ENCODE measurements at places on chromosomes 6 and 20. TPM values are rescaled to one million over a fixed set of nuclear protein-coding genes. Genes with fewer than 3 reads are reported as not detected.

GRCh38 chr20:16491294-16491905, 81.8 kb downstream of the KIF16B start:
- no peak for DNase-seq
- H3K27ac ChIP-seq, result no peak overlapping the region
- no peaks in the 10 kb centered on the region for H3K27me3 ChIP-seq
- H3K4me1 ChIP-seq, result no peaks in the 10 kb centered on the region
- H3K36me3 ChIP-seq, result no peaks in the 10 kb centered on the region

DNA sequence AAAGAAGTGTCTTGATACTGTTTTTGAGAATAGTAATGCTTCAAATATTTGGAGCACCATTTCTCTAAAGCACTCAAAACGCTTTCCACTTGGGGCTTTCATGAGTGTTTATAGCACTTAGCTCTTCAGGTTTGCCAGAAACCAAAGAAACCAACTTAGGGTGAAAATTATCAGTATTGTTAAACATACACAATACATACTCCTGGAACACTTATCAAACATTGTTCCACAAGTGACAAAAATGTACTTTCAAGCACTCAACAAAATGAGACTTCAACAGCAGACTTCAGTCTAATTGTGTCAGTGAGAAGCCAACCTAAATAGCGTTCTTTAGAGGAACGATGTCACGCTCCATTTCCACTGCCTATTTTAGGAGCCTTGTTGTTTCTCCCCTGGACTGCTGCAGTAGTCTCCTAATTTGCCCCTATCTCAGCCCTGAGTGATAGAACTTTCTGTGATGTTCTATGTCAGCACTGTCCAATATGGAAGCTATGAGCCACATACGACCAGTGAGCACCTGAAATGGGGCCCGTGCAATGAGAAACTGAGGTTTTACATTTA, 461.3 kb downstream of the KIF16B start:
- no peak overlapping the region for H3K4me3 ChIP-seq
- H3K27ac ChIP-seq, result no peak overlapping the region
- DNase-seq, result no peak
- no peaks in the 10 kb centered on the region for H3K27me3 ChIP-seq
- H3K36me3 ChIP-seq, result no peaks in the 10 kb centered on the region
- H3K4me1 ChIP-seq, result no peaks in the 10 kb centered on the region

DNA sequence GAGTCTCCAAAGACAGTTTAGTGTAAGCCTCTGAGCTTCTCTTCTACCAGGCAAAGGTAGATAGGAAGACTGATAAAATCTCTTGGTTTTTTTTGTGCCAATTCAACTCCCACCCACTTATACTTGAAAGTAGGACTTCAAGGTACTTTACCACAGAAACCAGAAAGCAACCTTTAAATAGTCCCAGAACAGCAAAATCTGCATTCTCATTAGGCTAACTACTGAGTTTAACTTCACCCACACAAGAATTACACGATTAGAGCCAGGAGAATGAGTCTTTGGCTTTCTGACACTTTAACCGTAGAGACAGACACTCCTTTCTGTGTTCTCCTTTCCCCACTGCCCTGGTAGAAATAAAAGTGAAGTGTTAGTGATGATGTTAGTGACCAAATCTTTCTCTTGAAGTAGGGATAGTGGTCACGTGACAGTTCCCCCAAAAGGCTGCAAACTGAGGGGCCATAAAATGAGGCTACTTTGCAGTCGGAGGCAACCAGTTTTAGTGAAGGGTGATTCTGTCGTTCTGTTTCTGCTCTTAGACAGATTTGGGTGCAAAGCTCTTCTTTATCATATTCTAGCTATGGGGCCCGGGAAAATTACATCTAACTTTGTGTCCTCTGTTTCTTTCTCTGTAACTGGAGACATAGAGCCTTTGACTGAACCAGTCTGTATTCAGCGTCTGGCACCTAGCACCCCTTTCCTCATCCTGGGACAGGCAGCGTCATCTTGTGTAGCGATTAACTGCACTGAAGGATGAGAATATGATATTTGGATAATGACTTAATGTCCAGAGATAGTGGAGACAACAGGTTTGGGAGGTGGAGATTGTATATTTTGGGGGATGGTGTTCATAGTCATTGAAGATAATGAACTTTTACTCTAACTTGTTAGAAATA, 206.4 kb upstream of the CITED2 start:
- H3K27me3 ChIP-seq, result no peaks in the 10 kb centered on the region
- H3K4me1 ChIP-seq, result peaks cover 18% of the 10 kb centered on the region
- H3K36me3 ChIP-seq, result peaks cover 2% of the 10 kb centered on the region

GRCh38 chr6:33295621-33296369, 2.9 kb downstream of the RGL2 start:
- no peaks in the 10 kb centered on the region for H3K27me3 ChIP-seq
- peaks cover 25% of the 10 kb centered on the region for H3K36me3 ChIP-seq
- H3K4me1 ChIP-seq, result peaks cover 30% of the 10 kb centered on the region
- H3K4me3 ChIP-seq, result no peak overlapping the region
- peak overlapping the region; percentile 24 for H3K27ac ChIP-seq

- H3K36me3 ChIP-seq, result peaks cover 8% of the 10 kb centered on the region
- H3K27me3 ChIP-seq, result peaks cover 41% of the 10 kb centered on the region
- no peak for DNase-seq
- H3K4me1 ChIP-seq, result peaks cover 8% of the 10 kb centered on the region
- H3K4me3 ChIP-seq, result no peak overlapping the region
Measured at GRCh38 chr6:157811476-157812173, 11.4 kb upstream of the SNX9 start.

- no peaks in the 10 kb centered on the region for H3K36me3 ChIP-seq
- no peak overlapping the region for H3K4me3 ChIP-seq
- no peak overlapping the region for H3K27ac ChIP-seq
Measured at GRCh38 chr6:106476331-106477105, 116.0 kb downstream of the CRYBG1 start.

DNA sequence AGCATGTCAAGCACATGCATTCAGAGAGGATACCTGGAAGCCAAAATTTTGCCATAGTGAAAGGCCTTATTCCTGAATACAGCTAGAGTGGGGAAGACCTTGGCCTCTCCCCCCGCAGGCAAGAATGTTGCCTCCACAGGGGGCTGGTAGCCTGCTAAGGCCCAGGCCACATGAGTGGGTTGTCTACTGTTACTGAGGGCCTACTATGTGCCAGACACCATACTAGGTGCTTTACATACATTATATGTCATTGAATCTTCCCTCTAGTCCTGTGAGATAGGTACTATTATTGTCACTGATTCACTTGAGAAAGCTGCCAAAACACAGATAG, 642 bp upstream of the PI16 start:
- H3K27ac ChIP-seq, result peak overlapping the region; percentile 45
- no peak overlapping the region for H3K4me3 ChIP-seq
- peaks cover 50% of the 10 kb centered on the region for H3K4me1 ChIP-seq
- no peaks in the 10 kb centered on the region for H3K36me3 ChIP-seq

- peaks cover 3% of the 10 kb centered on the region for H3K27me3 ChIP-seq
- H3K27ac ChIP-seq, result no peak overlapping the region
- no peak for DNase-seq
- H3K4me1 ChIP-seq, result peaks cover 21% of the 10 kb centered on the region
Measured at GRCh38 chr20:2382833-2383232, 2.1 kb downstream of the TGM6 start.

GRCh38 chr6:112409311-112409710, 62.2 kb downstream of the RFPL4B start:
- no peaks in the 10 kb centered on the region for H3K36me3 ChIP-seq
- no peak for DNase-seq
- H3K27ac ChIP-seq, result no peak overlapping the region
- H3K27me3 ChIP-seq, result peaks cover 4% of the 10 kb centered on the region
- no peaks in the 10 kb centered on the region for H3K4me1 ChIP-seq
- no peak overlapping the region for H3K4me3 ChIP-seq

DNA sequence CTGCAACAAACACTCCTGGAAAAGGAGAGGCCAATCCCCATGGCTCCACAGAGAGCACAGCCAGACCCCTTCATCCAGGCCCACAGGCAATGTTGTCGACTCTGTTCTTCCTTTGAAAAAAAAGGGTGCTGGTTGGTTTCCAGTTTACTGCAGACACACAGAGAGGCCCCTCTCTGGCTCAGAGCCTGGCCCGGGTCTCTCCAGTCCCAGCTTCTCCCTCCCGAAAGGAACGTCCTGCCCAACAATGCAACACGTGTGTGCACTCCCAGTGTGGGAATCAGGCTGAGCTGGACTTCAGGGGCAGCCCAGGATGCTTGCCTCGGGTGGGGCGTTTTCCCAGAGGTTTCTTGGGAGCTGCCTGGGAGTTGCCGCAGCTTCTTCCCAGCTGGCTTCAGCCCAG, 4.5 kb upstream of the NKAIN4 start:
- no peak for DNase-seq
- H3K36me3 ChIP-seq, result no peaks in the 10 kb centered on the region
- no peak overlapping the region for H3K27ac ChIP-seq
- peaks cover 5% of the 10 kb centered on the region for H3K4me1 ChIP-seq
- H3K4me3 ChIP-seq, result no peak overlapping the region
- peaks cover 27% of the 10 kb centered on the region for H3K27me3 ChIP-seq

DNA sequence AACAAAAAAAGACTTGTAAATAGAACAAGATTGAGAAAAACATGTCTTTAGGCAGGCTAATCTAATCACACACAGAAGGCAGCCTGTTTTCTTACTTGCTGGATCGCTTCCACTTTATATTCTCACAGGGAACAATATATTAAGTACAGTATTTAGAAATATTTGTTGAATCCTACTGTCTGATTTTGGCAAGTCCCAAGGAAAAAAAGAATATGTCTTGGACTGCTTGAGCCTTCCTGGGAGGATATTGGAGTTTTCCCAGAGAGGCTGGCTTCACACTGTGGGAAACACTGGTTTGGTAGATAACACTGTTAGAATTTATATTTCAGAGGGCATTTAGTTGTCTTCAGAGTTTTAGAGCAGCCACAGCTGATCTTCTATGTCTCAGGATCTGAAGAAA, 229.7 kb downstream of the PRL start:
- H3K36me3 ChIP-seq, result no peaks in the 10 kb centered on the region
- no peak for DNase-seq
- peaks cover 20% of the 10 kb centered on the region for H3K4me1 ChIP-seq
- H3K27ac ChIP-seq, result no peak overlapping the region

DNA sequence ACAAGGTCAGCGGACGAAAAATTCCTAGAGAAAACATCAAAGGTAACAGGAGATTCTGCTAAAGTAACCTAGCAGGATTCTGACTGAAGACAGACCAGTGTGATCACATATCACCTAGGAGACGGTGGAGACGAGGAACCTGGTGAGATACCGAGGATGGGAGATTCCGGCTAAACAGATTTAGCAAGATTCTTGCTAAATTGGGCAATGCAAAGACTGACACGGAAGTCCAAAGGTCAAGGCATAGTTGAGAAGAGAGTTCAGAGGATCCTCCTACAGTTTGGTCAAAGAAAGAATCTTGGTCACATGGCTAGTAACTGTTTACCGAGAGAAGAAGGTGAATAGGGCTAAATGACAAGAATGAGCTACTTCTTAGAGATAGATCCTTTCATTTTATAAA, 61.1 kb downstream of the TMEM170B start:
- DNase-seq, result no peak
- H3K27ac ChIP-seq, result no peak overlapping the region
- H3K4me1 ChIP-seq, result peaks cover 2% of the 10 kb centered on the region

GRCh38 chr6:156866220-156867015, 89.2 kb downstream of the ARID1B start:
- no peak overlapping the region for H3K4me3 ChIP-seq
- no peak overlapping the region for H3K27ac ChIP-seq

GRCh38 chr20:7770578-7770977, 169.7 kb downstream of the HAO1 start:
- no peaks in the 10 kb centered on the region for H3K27me3 ChIP-seq
- H3K36me3 ChIP-seq, result no peaks in the 10 kb centered on the region
- H3K4me3 ChIP-seq, result no peak overlapping the region
- peak; percentile 55 for DNase-seq
- H3K4me1 ChIP-seq, result peaks cover 12% of the 10 kb centered on the region

- no peaks in the 10 kb centered on the region for H3K36me3 ChIP-seq
- H3K4me1 ChIP-seq, result no peaks in the 10 kb centered on the region
- H3K27me3 ChIP-seq, result peaks cover 10% of the 10 kb centered on the region
- H3K4me3 ChIP-seq, result no peak overlapping the region
- no peak overlapping the region for H3K27ac ChIP-seq
Measured at GRCh38 chr6:142444376-142444775, 142.6 kb downstream of the ADGRG6 start.

DNA sequence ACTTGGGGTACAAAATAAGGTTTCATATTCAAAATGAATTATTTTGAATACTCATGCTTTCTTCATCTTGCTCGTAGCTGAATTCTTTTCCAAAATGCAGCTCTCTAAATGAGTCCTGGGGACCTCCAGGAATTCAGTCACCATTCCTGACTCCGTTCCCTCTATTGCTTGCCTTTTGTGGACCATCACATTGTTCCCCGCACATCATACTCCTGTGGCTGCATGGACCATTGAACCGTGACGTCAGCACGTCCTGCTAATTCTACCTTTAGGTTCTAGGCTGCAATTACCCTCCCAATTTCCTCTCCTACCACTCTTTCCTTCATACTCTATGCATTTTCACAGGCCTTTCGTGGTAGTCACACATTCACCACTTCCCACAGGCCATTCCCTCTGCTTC, 173.1 kb upstream of the ID4 start:
- H3K27me3 ChIP-seq, result no peaks in the 10 kb centered on the region
- DNase-seq, result no peak
- H3K4me1 ChIP-seq, result no peaks in the 10 kb centered on the region
- no peaks in the 10 kb centered on the region for H3K36me3 ChIP-seq
- H3K27ac ChIP-seq, result no peak overlapping the region

DNA sequence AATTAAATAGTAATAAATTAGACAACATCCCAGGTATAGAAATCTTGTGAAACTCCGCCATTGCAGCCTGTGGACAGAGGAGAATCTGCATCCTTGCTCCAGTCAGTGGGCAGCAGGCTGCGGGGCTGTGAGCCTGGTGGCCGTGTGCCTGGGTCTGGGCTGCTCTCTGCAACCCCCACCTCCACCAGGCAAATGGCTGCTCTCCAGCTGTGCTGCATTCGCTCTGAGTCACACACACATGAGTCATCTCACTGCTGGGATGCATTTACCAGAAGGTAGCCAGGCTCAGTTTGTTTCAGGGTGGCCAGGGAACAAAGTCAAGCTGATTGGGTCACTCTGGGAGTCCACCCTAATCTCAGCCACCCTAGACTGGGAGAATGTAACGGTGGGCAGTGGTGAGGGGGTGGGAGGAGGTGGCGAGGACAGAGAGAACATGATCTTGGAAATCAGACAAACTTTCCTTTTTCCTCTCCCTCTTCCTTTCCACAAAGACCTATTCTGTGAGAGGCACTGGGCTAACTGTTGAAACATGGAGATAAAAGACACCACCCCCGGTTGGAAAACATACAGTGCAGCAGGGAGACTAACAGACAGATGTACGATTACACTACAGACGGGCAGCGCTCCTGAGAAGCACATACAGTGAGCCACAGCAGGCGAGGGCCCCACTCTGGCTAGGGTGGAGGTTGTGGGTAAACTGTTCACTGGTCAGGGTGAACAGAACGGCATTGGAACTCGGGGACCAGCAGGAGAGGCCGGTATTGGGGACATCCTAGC, 59.2 kb downstream of the TRAM2 start:
- DNase-seq, result peak; percentile 64
- H3K36me3 ChIP-seq, result no peaks in the 10 kb centered on the region
- no peaks in the 10 kb centered on the region for H3K27me3 ChIP-seq
- H3K27ac ChIP-seq, result no peak overlapping the region
- no peak overlapping the region for H3K4me3 ChIP-seq

GRCh38 chr6:43052842-43053544, 658 bp downstream of the CUL7 start:
- peak; percentile 51 for DNase-seq
- H3K27me3 ChIP-seq, result no peaks in the 10 kb centered on the region
- H3K4me3 ChIP-seq, result peak overlapping the region; percentile 92
- peaks cover 34% of the 10 kb centered on the region for H3K4me1 ChIP-seq
- H3K27ac ChIP-seq, result peak overlapping the region; percentile 98
- H3K36me3 ChIP-seq, result peaks cover 18% of the 10 kb centered on the region

The PTCHD4 gene
- total RNA-seq, result not detected

The ULBP1 gene
- total RNA-seq, result 1.2 TPM

The C20orf144 gene
- 0.53 TPM for total RNA-seq

The MMS22L gene
- total RNA-seq, result 43.4 TPM

The ZNF76 gene
- 55.0 TPM for total RNA-seq

The HLA-F gene
- 444 TPM for total RNA-seq
